ENCODE measurements at places on chromosomes 7 and 10.

DNA sequence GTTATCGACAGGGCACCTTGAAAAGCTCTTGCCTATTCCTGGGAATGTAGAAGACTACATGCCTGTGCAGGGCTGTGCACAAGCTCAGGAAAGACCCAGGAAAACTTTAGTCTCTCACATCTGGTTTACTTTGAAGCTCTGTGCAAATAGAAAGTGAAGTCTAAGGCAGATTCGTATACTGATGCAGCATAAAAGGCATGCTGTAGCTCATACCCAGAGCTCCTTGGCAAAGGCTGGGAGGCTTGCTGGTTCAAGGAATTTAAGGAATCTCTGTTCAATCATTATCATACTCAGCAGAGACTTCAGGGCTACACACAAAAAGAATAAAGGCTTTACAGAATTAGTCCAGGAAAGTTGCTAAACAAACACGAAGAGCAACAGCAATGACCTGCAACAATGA lies 192.0 kb downstream of the OTUD1 start:
- DNase-seq: no peak

DNA sequence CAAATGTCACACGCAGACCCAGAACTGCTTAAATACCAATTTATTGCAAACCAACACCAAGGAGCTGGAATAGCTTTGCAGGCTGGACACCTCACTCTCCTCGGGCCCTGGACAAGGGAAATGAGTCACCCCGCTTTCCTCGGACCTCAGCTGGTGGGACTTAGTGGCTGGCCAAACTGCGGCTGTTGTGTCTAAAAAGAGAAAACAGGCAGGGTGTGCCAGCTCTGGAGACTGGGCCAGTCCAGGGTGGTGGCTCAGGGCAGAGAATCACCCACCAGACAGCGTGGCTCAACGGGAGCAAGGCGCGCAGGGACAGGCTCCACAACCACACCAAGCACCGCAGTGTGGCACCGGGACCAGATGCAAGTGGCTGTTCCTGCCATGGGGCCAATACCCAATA lies 58.2 kb upstream of the CAMK2B start:
- no peak for DNase-seq

DNA sequence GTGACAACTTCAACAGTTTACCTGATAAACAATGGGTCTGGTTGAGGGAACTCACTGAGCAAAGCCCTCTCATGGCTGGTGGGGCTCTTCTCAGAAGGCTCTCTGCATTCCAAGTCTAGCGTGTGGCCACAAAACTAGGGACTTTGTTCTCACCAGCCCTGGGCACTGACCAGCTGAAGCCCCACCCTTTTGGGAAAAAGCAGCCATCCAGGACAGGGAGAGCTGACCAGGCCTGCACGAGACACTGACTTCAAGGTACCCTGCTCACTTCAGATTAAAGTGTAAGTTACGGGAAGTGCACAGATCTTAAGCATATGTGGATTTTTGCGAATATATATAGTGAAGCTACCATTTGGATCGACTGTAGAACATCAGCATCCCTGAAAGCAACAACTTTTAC lies 67.4 kb upstream of the LRRC4 start:
- DNase-seq: no peak

DNA sequence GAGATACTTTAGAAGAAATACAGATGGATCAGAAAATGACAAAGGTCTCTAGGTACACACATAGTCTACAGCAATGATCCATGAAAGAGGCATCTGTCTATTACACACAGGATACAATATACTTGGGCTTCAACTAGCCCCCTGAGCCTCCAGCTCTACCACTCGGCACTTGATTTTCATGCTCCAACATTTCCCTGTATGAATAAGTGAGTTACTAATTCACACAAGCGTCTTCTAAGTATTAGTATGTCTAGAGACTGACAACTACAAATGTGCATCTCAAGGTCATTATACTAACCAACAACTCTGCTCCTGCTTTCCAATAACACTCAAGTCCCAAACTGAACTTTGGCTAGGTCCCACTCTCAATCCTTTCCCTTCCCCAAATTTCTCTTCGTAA lies 8.3 kb downstream of the FAM204A start:
- DNase-seq: no peak

DNA sequence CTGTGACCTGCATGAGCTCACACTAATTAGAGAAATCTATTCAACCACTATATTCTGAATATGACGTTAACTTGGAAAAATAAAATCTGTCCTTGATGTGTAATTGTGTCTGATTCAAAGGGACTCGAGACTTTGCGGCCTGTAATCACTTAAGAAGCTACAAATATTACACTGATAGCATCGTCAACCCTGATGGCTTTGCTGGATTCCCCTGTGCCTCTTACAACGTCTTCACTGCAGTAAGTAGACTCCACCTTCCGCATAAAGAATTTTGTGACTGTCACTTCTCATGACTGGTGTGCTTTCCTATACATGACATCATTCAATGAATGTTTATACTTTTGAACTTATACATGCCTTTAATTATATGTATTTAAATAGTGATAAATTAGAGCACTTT lies 10.1 kb downstream of the PNLIP start:
- no peak for DNase-seq

- no peak for DNase-seq
Measured at GRCh38 chr10:87703771-87704170, 44.1 kb downstream of the PAPSS2 start.

- DNase-seq: no peak
Measured at GRCh38 chr10:114173603-114173920, 441 bp downstream of the CCDC186 start.

DNA sequence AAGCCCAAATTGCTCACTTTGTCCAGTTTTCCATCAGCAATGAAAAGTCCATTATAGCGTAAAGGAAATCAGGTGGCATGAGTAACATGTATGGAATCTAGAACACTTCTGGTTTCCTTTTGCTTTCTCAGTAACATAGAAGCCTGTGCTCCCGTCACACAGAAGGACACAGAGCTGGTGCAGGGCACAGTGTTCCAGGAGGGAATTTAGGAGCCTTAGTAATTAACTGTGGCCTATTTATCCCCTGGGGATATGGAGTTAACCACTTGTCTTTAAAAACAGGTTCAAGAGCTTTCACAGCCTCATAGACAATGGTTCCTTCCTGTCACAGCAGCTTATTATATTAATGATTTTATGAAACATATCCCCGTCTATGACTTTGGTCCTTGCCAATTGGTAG lies 189.9 kb downstream of the NEBL start:
- DNase-seq: no peak

DNA sequence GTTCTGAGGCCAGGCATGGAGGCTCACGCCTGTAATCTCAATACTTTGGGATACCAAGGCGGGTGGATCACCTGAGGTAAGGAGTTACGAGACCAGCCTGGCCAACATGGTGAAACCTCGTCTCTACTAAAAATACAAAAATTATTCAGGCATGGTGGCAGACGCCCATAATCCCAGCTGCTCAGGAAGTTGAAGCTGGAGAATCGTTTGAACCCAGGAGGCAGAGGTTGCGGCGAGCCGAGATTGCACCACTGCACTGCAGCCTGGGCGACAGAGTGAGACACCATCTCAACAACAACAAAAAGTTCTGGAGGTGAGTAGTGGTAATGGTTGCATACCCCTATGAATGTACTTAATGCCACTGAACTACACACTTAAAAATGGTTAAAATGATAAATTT lies 60.3 kb upstream of the SP4 start:
- DNase-seq: no peak

- DNase-seq: no peak
Measured at GRCh38 chr10:72754275-72755032, 62.5 kb downstream of the MCU start.

Measured in NCI-H187 (cell line).